ENCODE measurements at places on chromosomes 6 and 20. TPM values are rescaled to one million over a fixed set of nuclear protein-coding genes. Genes with fewer than 3 reads are reported as not detected.

Gene MTFR2
- polyA plus RNA-seq, result 7.8 TPM

Gene PRKN
- polyA plus RNA-seq, result 4.1 TPM

Gene PI16
- polyA plus RNA-seq, result not detected

Gene ENPP4
- 46.4 TPM for polyA plus RNA-seq

Gene GTF3C6
- 139 TPM for polyA plus RNA-seq

Gene PLG
- not detected for polyA plus RNA-seq

Gene FAXC
- 36.1 TPM for polyA plus RNA-seq

Gene EPPIN
- polyA plus RNA-seq, result not detected

Gene BFSP1
- polyA plus RNA-seq, result 0.38 TPM

Gene NMBR
- polyA plus RNA-seq, result 1.1 TPM

Gene OPN5
- 2.9 TPM for polyA plus RNA-seq

Gene SAPCD1
- polyA plus RNA-seq, result not detected

Gene HEY2
- 0.77 TPM for polyA plus RNA-seq

Gene ENPP5
- polyA plus RNA-seq, result 295 TPM

Gene GPSM3
- polyA plus RNA-seq, result not detected

Gene SYTL3
- polyA plus RNA-seq, result not detected

Gene DCDC2
- polyA plus RNA-seq, result 0.40 TPM

Gene TSPO2
- not detected for polyA plus RNA-seq

Gene SUPT3H
- polyA plus RNA-seq, result 15.3 TPM

Gene C20orf141
- polyA plus RNA-seq, result not detected

Gene AK9
- polyA plus RNA-seq, result 25.7 TPM

Gene BMP7
- polyA plus RNA-seq, result 1.8 TPM

Gene SSTR4
- not detected for polyA plus RNA-seq

Gene CDH22
- 0.86 TPM for polyA plus RNA-seq

Gene JPH2
- polyA plus RNA-seq, result not detected

Gene IER3
- polyA plus RNA-seq, result 2.5 TPM

Gene LY6G6D
- not detected for polyA plus RNA-seq

Gene ZNF391
- polyA plus RNA-seq, result 2.1 TPM

Gene MICB
- polyA plus RNA-seq, result not detected

Gene ECT2L
- polyA plus RNA-seq, result 0.31 TPM

Gene TRIM31
- not detected for polyA plus RNA-seq

Gene GTSF1L
- polyA plus RNA-seq, result not detected

Gene SLC35D3
- polyA plus RNA-seq, result not detected

Gene GABRR1
- polyA plus RNA-seq, result 0.85 TPM

Gene CTCFL
- polyA plus RNA-seq, result 0.63 TPM

Gene MOG
- 1.7 TPM for polyA plus RNA-seq

Gene TMEM244
- polyA plus RNA-seq, result not detected

Gene LAMA4
- 11.7 TPM for polyA plus RNA-seq

All from Purkinje cell (primary cell).